Hepatic stellate cell (primary cell): ENCODE measurements at places on chromosomes 1 and 21.

- no peak for DNase-seq
These were observed 37.0 kb downstream of the MIA3 start for GRCh38 chr1:222654849-222655248.

DNA sequence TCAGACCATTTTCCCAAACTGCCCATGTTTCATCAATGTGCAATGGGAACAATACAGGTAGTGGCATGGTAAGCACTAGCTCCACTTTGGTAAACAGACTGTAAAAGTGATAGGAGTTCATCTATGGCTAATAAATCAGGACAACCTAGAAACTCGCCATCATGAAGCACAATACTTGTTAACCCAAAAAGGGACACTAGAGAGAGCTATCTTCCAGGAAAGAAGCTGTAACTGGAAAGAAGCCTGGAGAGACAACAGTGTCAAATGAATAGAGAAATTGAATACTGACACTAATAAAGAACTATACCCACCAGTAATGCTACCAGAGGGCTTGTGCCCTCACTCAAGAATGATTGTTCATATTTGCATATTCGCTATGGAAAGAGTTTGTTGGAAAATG is 164.7 kb upstream of the RGS18 start:
- no peak for DNase-seq

- DNase-seq, result no peak
These were observed 152.9 kb downstream of the FCRL5 start for GRCh38 chr1:157399343-157399983.

DNA sequence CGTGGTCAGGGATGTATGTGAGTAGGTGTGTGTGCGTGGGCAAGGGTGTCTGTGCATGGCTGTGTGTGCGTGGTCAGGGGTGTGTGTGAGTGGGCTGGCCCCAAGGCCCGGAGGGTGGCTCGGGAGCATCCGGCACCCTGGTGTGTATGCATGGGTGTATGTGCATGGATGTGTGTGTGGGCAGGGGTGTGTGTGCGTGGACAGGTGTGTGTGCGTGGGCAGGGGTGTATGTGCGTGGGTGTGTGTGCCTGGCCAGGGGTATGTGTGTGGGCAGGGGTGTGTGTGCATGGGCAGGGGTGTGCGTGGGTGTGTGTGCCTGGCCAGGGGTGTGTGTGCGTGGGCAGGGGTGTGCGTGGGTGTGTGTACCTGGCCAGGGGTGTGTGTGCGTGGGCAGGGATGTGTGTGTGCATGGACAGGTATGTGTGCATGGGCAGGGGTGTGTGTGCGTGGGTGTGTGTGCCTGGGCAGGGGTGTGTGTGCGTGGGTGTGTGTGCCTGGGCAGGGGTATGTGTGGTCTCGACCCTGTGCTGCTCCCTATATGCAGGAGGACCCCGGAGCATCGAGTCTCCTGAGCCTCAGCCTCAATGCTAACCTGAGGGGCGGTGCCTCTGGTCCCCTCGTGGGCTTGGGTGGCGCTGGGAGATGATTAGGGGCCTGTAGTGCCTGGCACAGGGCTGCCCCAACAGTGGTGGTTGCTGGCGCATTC is 16.3 kb downstream of the ARHGEF16 start:
- DNase-seq, result no peak

- no peak for DNase-seq
These were observed 270.9 kb downstream of the TNR start for GRCh38 chr1:175472464-175472863.

DNA sequence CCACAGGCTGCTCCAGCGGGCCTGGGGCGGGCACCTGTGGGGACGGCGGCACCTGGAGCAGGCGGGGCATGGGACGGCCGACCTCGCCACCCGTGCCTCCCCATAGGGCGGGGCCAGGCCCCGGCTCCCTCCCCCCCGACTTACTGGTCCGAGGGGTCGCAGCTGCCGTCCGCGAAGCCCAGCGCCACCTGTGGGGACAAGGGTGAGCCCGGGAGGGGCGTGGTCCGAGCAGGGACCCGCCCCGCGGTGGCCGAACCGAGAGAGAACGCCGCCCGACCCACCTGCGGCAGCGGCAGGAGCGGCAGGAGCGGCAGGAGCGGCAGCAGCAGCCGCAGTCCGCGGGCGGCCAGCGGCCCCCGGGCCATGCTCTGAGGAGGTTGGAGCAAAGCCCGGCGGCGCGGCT is at the start of gene TMEM52:
Gene TMEM52, minus strand, starts transcription at position 379 of the 403 bp plus-strand sequence. Its CDS starts 14 bp downstream, at position 365.
- DNase-seq, result no peak
